ENCODE measurements at places on chromosomes 13 and 19.
A peak's percentile ranks its signal among the peaks of the same experiment; 100 is the strongest.

GRCh38 chr13:84651705-84652104 is 769.4 kb upstream of the SLITRK1 start:
- no peak for DNase-seq

DNA sequence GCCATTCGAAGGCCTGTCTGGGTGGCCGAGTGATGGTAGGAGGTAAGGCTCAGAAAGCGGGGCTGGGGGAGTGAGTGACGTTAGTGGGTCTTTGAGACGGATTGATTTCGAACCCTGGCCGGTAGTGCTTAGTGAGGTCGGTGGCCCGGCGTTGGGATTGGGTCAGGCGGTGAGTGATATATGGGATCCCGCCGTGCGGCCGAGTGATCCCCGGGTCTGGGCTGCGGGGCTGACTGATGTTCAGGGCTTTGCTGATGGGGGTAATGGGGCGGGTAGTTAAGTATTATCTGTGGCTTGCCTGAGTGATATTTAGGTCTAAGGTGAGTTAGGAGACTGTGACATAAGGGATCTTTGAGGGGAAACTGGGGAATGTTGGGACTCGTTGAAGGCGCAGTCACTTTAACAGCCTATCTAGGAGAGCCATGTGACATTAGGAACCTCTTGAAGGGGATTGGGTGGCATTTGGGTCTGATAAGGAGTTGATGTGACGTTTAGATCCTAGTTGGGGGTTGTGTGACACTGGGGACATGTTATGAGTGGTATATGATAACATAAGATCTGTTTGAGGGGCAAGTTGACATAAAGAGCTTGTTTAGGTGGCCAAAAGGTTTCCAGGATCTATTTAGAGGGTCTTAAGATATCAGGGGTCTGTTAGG is 543 bp downstream of the PSMC4 start:
- no peak for DNase-seq

- DNase-seq = no peak
Observed at GRCh38 chr19:3575260-3575741, 2.6 kb downstream of the HMG20B start.

GRCh38 chr13:40464337-40465014 is 202.0 kb downstream of the FOXO1 start:
- no peak for DNase-seq

- no peak for DNase-seq
Observed at GRCh38 chr13:111095031-111095840, 19.9 kb upstream of the ARHGEF7 start.

DNA sequence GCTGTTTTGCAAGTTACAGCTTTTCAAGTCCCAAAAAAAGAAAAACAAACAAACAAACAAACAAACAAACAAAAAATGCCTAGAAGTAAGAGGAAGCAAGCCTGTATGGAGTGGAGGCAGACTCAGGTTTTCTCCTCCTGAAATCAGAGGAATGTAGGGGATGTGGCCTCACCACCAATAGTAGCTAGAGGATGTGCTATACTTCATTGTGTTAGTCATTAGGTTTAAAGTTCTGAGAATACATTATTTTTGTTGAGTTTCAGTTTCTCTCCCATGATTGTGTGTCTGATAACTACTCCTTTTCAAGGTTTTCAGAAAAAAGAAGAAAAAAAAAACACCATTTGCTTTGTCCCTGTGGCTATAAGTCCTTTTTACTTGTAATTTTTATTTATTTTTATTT is 524.5 kb downstream of the GPC6 start:
- no peak for DNase-seq

- no peak for DNase-seq
Observed at GRCh38 chr19:1843646-1844394, 4.5 kb downstream of the REXO1 start.

DNA sequence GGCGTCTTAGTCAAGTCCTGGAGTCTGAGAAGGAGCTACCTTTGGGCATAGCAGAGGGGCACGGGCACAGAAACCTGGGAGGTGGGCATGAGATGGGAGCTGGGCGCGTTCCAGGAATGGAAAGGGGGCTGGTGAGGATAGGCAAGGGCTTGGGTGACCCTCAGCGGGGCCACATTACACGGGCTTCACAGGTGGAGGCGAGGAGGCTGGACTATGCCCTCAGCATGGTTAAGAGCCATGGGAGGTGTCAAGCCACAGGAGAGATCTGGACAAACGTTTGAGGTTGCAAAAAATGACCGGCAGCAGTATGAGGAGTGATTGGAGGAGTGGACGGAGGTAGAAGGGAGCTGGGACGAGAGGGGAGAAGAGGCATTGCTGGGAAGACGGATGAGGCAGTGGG is 21.5 kb downstream of the NECTIN2 start:
- no peak for DNase-seq

- no peak for DNase-seq
Observed at GRCh38 chr13:36997716-36998427, 1.3 kb downstream of the ALG5 start.

GRCh38 chr13:52845766-52846566 is 2.5 kb downstream of the PCDH8 start:
- DNase-seq = peak; percentile 43

- no peak for DNase-seq
Observed at GRCh38 chr13:72662548-72662947, 64.9 kb downstream of the MZT1 start.

GRCh38 chr13:40801255-40802217 is 12.1 kb downstream of the SLC25A15 start:
- no peak for DNase-seq

GRCh38 chr19:802498-803098 is 5.3 kb downstream of the PTBP1 start:
- no peak for DNase-seq

DNA sequence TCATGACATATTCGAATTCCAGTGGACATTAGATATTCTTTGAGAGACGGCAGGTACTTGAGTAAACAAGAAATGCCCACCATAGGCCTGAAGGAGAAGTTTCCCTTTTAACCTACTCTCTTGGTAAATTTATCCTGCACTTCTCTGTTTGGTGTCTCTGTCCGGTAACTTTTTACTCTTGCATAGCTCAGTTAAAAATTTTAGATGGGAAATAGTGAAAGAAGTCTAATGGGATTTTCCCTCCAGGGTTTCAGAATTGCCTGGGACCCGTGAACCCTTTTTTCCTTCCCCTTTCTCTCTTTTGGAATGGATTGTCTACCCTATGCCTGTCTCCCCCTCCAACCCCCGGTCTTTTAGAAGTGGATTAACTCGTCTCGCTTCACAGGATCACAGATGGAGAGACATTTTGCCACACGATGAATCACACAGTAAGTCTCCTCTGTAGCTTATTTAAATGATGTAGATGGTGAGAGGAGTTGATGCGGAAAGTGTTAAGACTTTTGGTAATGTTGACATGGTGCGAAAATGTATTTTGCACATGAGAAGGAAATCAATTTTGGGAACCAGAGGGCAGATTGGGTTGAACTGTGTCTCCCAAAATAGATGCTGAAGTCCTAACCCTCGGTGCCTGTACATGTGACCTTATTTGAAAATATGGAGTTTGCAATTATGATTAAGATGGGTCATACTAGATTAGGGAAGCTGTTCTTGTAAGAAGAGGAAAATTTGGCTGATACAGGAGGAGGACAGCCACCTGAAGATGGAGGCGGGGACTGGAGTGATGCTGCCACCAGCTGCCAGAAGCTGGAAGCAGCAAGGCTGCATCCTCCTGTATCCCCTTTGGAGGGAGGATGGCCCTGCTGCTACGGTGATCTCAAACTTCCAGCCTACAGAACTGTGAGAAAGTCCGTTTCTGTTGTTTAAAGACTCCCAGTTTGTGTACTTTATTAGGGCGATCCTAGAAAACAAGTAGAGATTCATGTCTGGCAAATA is 711 bp upstream of the MIPEP start:
- DNase-seq = no peak

DNA sequence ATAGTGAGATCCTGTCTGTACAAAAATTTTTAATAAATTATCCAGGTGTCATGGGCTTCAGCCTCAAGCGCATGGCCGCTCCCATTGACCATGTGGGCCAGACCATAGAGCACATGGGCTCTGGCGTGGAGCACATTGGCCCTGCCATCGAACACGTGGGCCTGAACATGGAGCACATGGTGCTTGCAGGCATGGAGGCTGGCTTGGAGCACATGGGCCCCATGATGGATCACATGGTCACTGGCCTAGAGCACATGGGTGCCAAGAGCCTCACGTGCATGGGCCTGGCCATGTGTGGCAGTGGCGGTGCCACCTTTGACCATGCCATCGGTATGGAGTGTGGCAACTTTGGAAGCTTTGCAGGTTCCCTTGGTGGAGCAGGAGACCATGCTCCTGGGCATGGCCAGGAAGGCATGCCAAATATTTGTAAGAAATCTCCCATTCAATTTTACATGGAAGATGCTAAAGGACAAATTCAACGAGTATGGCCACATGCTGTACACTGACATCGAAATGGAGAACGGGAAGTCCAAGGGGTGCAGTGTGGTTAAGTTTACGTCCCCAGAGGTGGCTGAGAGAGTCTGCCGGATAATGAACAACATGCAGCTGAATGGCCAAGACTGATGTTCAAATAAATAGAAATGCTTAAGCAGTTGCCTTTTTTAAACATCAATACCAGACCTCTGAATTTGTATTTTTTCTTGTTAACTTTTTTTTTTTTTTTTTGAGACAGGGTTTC is 21.3 kb upstream of the SLC1A5 start:
- DNase-seq = no peak

- no peak for DNase-seq
Observed at GRCh38 chr19:32166238-32166637, 179.2 kb upstream of the ZNF507 start.

DNA sequence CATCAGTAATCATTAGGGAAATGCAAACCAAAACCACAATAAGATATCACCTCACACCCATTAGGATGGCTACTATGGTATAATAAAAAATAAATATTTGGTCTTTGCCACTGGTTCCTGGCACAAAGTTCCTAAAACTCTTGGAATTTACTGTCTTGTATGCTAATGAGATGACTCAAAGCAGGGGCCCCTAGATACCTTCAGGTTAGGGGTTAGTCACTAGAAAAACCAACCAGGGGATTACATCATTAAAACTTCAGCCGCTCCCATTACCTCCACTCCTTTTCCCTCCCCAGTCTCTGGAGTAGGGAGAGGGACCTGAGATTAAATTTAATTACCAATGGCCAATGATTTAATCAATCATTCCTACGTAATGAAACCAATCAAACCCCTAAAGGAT is 49.6 kb downstream of the THSD1 start:
- no peak for DNase-seq

DNA sequence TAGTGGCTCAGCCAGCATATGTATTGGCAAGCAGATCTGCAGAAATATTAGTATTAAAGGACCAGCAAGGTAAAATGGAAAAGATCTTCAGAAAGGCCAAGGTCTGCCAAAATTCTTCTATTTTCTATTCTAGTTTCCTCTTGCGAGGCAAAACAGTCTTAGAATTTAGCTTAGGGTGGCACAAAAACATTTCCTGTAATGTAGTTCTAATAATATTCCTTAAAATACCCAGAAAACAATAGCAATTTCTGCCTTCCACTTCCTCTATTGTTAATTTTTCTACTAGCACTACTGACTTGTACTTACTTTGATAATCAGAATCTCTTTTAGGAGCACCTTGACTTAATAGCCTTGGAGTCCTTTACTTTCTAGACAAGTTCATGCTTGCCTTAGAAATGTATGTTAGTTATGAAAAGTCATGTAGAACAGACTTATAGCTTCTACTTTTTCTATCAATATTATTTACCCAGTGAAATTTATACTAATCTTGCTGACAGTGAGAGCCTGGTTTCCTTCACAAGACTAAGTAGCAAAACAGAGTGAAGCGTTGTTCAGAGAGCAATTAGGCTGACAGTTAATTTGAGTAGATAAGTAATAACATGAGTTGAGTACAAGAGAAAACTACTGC is 23.9 kb upstream of the LPAR6 start:
- DNase-seq = no peak

- DNase-seq = no peak
Observed at GRCh38 chr13:114059946-114060860, 72.2 kb downstream of the RASA3 start.

- no peak for DNase-seq
Observed at GRCh38 chr19:5829567-5830310, 9.8 kb downstream of the FUT6 start.

DNA sequence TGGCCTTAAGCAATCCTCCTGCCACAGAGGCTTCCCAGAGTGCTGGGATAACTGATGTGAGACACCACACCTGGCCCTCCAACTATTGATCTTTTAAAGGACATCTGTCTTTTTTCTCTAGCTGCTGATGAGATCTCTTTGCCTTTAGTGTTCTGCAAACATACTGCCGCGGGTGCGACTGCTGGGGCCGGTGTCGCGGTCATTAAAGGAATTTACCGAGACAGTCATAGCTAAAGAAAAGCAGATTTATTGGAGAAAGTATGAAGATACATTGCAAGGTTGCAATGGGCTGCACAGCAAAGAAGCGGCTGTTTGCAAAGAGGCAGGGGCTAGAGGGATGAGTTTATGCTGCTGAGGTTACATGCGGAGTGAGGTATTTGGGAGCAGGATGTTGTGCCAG is 31.2 kb upstream of the LRRC4B start:
- no peak for DNase-seq

- no peak for DNase-seq
Observed at GRCh38 chr19:22901431-22902130, 69.5 kb downstream of the ZNF723 start.

DNA sequence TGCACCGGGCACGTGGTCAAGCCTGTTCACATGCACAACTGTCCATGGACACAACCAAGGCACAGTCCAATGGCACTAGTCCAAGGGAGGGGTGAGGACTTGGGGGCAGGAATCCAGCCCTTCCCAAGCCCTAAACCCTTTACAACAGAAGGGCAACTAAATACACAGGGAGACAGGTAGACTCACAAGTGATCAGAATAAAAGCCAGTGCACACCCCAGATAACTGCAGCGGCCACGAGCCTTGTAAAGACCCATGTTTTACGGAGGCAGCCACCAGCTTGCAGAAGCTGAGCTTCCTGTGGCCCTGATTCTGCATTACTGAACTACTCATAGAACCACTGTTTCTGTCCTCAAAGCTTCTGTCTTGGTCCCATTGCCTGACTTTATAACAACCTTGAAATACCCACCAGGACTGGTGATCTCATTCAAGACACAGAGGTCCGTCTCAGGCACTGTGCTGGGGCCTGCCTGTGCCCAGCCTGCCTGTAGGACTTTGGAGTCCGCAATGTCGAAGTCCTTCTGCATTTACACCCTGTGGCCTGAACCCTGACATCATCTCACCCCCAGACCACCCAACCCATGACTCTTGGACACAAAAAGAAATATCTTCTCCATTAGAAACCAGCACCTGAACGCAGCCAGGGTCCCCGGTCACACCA is 181.2 kb downstream of the COL4A1 start:
- no peak for DNase-seq
